G401 (cell line): ENCODE measurements at places on chromosomes 2 and 18.

- no peak for DNase-seq
These were observed 35.9 kb downstream of the NCK2 start for GRCh38 chr2:105780606-105781005.

- peak; percentile 66 for DNase-seq
These were observed 61.4 kb downstream of the SOS1 start for GRCh38 chr2:39059366-39059952.

GRCh38 chr18:28718696-28719095, 541.8 kb upstream of the CDH2 start:
- DNase-seq = no peak

- no peak for DNase-seq
These were observed 7.3 kb upstream of the CXCR4 start for GRCh38 chr2:136125236-136125635.

DNA sequence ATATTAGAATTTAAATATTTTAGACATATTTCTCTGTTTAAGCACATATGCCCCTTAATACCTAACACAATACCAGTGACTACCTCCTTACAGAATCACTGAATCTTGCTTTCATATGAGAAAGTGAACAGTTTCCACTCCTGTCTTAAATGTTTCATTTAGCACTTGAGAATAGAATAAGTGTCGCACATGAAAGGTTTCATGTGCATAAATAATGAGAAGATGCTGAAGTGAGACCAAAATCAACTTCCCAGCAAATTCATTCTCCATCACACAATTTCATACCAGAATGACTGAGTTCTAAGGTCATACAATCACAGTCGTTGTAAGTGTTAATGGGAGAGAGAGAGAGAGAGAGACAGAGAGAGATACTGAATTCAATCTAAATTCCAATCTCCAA, 51.2 kb downstream of the ATIC start:
- no peak for DNase-seq

DNA sequence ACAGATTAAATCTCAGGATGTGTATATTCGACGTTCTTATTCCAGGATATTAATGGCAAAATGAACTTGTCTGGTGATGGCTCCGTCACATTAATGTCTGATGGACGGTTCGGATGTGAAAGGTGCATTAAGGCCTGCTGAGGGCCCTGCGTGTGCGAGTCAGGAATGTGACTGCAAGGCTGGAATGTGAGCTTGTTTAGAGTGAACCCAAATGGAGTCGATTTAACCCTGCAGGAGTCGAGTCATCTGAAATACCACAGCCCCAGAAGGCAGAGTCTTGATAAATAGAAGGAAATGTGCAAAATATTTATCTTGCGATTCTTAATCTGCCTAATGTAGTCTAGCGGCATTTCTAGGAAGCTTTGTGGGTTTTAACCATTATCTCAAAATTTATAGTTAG, 44.3 kb downstream of the RDH14 start:
- DNase-seq = no peak

- no peak for DNase-seq
These were observed 2.6 kb downstream of the USP14 start for GRCh38 chr18:160831-161570.

DNA sequence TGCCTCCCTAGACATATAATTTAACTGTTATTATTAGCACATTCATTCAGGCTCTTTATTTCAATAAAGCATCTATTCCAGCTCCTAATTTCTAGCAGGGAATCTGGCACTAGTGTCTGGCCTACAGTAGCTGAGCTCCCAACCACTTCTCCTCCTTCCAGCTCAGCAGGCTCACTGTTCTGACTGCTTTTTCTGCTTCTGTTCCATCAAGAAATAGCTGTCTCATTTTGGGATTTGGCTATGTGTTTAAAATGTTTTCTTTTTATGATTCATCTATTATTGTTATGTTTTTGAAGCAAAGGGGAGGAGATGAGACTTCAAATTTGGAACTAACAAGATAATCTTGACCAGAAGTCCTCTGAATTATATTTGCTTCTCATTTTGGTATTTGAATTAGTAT, 172.7 kb upstream of the SMAD7 start:
- DNase-seq = peak; percentile 69

DNA sequence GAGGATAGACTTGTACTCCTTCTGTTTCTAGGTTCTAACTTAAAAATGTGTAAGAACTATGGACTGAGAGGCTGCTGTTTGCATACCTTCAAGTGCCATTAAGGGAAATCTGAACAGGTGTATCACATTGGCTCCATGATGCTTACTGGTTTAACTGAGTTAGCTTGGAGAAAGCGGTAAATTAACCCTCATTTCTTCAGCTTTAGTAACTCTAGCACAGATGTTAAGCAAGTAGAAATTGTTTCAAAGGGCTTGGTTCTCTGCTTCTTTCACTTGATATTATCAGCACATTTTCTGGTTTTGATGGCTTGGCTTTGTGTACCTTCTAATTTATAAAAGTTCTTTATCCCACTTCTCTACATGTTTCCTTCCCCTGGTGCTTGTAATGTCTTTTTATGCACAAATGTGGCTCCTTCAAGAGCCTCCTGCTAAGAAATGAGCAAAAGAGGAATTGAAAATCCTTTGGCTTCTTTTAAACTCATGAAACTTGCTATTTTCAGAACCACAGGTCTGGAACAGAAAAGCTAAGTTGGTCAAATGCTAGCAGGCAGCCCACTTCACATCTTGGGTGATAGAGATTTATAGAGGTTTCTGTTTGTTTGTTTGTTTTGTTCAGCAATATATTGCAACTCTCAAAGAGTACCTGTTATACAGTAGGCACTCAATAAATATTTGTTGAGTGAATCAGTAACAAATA, 249.9 kb upstream of the THUMPD2 start:
- no peak for DNase-seq

GRCh38 chr2:122652670-122653069, 897.2 kb downstream of the TSN start:
- DNase-seq = no peak

DNA sequence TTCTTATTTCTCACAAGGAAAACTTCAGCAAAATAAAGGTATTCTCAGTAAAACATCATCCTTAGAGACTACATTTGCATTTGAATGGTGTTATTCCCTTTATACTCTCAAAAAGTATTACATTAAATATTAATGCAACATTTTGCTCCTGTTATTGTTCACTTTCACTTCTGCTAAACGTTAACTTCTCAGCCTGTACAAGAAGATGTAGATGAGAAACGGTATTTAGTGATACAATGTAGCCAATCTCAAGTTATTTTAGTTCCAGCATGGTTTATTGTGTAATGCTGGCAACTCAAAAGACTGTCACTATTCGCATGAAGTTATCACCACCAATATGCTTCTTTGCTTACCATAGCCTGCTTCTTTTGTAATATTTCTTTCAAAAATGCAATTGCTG, 514.1 kb downstream of the CPS1 start:
- DNase-seq = no peak

DNA sequence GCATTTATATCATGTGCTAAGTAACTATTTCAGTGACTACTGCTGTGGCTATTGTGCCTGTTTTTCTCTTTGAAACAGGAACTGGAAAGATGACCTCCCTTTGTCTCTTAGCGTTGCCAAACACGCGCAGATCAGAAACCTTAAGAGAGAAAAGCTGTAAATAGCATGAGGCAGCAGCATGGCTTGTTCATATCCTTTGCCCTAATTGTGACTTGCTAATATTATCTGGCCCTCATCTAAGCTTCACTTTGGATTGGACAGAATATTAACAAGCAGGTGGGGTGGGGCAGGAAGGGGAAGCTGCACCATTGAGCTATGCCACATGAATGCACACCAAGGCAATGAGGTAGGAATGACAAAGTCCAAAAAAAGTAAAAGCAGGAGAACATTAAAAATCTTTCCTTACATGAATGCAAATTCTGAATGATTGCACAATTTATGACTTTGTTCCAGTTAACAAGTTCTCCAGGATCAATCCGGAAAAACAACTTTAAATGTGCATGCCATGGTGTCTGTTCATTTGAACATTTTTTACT, 128.4 kb downstream of the IRS1 start:
- no peak for DNase-seq

GRCh38 chr18:31245820-31246219, 72.1 kb upstream of the DSG1 start:
- DNase-seq = no peak

- DNase-seq = no peak
These were observed 11.4 kb downstream of the ARL6IP6 start for GRCh38 chr2:152729844-152730243.
